ENCODE measurements at places on chromosomes 7 and 10.

DNA sequence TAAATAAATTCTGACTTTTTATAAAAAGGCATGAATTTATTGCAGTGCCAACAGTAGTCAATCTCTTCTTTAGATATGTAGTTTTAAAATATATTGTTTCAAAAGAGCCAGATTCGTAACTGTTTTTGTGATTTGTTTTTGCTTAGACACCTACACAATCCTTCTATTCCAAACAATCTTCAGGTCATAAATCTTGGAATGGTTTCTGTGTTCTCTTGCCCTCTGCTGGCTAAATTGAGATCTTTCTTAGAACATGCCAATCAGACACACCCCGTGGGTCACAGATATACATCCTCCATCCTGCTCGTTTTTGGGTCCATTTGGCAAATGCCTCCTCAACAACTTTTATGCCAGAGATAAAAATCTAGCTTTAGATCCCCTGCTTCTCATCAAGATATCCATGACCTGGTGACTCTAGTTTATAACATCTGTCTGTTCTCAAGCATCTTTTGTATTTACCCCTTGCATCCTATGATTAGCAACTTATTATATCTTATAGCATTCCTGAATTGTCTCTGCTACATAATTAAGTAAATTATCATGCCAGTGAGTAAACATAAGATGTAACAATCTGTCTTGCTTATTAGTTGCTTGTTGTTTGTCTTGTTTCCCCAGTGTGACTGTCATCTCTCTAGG lies 35.3 kb upstream of the IFRD1 start:
- peak; percentile 63 for DNase-seq

DNA sequence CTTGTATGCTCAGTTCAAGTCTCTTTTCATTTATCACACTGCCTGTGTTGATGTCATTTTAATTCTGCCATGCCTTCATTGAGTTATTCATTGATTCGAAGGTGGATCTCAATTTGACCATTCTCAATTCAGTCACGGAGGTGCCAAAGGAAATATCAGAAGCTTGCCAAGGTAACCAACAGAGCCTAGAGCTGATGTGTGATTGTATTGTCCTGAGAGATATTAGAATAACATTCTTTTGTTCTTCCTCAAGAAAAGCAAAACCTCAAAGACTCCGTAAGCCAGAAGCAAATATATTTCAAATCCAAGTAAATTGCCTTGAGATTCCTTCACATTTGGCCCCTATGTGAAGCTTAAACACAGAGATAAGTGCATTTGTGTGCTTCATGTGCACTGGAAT lies 345.3 kb downstream of the CXCL12 start:
- DNase-seq = no peak

GRCh38 chr7:22060863-22061262 lies 115.2 kb upstream of the CDCA7L start:
- no peak for DNase-seq

- DNase-seq = no peak
Observed at GRCh38 chr7:46600340-46600739, 679.3 kb upstream of the IGFBP3 start.

GRCh38 chr7:99366646-99367045 lies 7.9 kb upstream of the ARPC1B start:
- no peak for DNase-seq

GRCh38 chr7:39130857-39131526 lies 153.3 kb downstream of the POU6F2 start:
- DNase-seq = no peak
